ENCODE measurements at places on chromosomes 4 and X. TPM values are rescaled to one million over a fixed set of nuclear protein-coding genes. Genes with fewer than 3 reads are reported as not detected.

Gene GAGE12J
- total RNA-seq, result not detected

Gene SSX4B
- total RNA-seq, result not detected

DNA sequence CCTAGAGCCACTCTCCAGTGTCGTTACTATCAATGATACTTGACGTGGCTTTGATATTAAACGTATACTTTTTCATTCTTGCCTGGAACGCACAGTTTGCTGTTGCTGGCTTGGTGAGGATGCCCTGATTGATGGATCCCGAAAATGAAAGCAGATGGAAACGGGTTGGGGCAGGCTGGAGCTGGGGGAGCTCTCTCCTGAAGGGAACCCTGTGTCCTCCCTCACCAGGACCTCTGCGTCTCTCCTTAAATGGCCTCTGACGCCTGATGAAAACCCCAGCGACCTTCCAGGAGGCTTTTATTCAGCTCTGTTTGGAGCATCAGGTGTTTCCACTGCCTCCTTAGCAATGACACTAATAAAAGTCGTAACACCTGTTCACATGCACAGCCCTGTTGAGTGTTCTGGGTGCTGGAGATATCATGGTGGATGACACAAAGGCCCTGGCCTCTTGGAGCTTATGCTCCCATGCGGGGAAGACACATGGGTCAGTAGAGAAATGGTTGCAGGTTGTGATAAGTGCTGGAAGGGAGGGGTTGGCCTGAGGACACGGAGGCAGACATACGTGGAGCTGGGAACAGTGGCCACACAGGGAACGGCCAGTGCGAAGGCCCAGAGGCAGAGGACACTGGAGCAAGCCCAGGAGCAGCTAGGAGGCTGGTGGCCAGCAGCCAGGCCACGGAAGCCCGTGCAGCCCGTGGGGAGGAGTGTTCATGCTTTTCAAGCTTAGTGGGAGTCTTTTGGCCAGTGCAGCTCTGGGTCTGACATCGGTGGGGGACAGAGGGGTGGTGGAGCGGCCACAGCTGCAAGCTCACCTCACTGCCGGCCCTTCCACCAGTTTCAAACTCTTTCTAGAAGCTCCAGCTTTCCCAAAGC is 7.5 kb downstream of the MSANTD1 start:
- DNase-seq, result no peak

DNA sequence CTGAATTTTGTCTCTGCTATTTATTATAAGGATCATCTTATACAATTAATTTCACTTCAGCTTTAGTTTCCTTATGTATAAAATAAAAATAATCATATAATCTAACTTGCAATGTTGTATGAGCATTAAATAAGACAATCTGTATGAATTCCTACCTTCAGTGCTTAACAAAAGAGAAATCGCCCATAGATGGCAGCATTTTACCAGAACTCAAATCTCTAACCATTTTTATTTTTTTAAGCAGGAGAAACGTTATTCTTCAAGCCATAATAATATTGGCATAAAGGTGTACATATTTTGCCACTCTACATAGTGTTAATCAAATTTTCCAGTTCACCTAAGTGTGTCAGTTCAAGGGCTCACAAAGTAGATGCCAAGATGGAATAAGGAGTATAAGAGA is 78.8 kb downstream of the TMEM47 start:
- peak; percentile 73 for DNase-seq

DNA sequence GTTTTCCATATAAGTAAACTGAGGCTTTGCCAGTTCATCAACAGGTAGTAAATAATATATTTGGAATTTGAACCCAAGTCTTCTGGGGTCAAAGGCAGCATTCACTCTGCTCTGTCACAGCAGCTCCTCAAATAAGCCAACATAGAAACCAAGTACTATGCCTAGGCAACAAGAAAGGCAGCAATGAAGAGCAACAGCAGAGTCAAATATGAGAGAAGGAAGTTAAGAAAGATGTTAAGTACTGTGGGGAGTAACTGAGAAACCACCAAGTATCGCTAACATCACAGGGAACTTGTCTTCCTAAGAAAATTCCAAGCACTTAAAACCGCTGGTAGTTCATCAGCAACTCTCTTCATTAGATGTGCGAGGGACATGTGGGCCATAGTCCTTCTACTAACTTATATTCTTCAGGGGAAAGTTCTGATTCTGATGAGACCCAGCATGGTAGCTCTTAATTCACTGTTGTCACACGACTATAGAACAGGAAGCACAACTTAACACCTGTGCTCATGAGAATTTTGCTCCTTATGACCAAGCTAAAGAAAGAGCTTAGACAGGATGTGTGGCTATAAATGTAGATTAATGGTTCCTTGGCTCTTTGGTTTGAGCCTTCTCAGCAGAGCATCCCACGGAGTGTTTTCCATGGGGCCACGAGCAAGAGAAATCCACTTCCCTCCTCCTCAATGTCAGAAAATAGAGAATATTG is 107.8 kb downstream of the AR start:
- DNase-seq, result no peak

- DNase-seq, result peak; percentile 28
Measured at GRCh38 chrX:107102980-107103379, 15.6 kb downstream of the RBM41 start.
